ENCODE measurements at places on chromosomes 6 and 20.
A peak's percentile ranks its signal among the peaks of the same experiment; 100 is the strongest.

DNA sequence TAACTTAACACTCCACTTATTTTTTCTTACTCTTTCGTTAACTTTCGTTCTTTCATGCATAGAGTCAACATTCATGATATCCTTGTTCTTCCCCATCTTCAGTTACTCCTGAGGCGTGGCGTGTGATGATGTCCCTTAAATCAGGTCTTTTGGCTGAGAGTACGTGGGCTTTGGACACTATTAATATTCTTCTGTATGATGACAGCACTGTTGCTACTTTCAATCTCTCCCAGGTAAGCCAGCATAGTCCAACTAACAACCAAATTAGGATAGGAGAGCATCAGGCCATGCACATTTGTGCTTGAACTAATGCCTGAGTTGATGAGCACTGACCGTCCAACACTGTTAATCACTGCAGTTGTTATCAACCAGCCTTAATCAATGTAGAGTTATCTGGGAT is 119.6 kb downstream of the TMEM242 start:
- no peak for DNase-seq

DNA sequence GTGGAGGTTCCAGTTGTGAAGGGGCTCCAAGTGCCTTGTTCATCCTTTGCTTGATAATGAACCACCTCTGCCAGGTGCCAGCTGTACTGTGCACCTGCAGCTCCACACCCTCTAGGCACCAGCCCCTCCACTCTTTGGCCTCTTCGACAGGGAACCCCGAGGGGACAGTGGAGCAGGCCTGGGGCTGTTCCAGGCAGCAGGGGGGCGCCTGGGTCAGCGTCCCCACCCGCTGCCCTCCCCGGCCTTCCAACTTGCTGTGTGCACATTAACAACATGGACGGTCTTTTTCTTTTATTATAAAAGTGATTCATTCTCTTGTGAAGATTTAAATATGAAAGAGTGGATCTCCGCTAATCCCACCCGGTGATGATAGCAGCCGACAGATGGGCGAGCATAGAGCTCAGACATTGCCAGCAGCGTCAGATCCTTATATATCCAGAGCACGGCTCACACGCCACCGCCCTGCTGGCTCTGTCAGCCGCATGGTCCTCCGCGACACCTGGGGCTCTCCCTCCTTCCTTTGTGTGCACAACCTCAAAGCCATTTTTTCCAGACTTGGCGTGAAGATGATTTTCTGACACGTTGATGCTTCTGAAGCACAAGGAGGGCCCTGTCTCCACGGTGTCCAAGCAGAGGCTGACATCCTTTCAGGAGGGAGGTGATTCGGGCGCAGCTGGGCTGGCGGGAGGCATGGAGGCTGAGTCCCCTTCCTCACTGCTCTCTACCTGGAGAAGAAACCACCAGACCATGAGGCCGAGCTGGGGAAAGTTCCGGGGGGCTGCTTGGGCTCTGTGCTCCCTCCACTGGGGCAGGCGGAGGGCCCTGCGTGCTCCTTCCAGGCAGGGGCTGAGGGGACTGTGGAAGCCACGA is 22.2 kb upstream of the MRGBP start:
- DNase-seq: no peak

DNA sequence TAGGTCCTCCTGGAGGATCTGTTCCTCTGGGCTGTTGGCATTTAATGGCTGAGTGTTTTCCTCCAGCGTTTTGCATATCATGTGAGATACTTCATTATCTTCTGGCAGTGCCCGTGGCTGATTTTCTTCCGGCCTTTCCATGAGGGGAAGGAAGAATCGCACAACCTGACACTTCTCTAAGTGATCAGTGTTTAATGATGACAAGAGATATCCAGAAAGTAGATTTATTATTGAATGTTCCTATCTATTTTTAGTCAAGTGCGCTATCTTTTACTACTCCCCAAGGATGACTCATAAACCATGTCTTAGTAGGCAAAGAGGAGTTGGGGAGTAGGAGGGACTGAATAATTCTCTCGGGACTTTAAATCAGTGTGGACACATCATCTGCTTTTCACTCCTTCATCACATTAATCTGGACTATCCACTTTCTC is 149.7 kb downstream of the PLCB4 start:
- no peak for DNase-seq

- no peak for DNase-seq
Measured at GRCh38 chr6:127221201-127221600, 45.5 kb upstream of the RNF146 start.

GRCh38 chr20:44445742-44446710 is 29.6 kb upstream of the TTPAL start:
- no peak for DNase-seq

GRCh38 chr6:35687658-35688604 is 784 bp downstream of the FKBP5 start:
- DNase-seq: peak; percentile 56

- no peak for DNase-seq
Measured at GRCh38 chr6:44561060-44561623, 173.6 kb downstream of the CDC5L start.

DNA sequence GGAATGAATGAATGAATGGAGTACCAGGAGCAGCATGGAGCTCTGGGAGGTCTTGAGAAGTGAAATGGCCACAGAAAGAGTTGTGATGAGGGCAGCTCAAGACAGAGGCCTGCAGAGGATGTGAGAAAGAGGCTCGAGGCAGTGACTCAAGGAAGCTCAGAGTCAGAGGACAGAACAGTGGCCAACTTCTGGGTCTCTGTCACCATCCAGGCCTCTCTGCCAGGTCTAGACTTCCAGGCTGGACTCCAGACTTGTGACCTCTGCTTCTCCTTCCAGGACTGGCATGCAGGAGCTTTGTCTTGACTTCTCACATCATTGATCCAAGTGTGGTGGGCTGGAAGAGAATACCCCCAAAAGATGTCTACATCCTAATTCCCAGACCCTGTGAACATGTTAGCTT is 119.8 kb downstream of the TOX2 start:
- DNase-seq: no peak

DNA sequence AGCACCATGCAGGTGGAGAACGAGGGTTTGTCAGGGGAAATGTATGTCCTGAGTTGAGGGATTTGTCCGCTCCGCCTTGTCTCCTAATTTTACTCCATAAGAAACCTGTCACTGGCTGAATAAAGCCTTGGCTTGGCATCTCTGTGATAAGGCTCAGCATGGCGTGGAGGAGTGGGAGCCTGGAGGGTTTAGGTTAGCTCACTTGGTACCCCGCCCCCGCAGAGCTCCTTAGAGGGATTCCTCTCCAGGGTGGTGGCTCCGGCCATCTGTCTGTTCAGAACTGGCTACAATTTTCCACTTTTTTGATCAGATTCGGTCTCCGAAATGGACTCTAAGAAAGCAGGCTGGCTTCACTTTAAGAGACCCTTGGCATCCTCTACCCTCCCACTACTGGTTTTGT is 192.2 kb upstream of the SYNDIG1 start:
- no peak for DNase-seq

- no peak for DNase-seq
Measured at GRCh38 chr6:137000825-137001224, 43.9 kb downstream of the IL20RA start.

- DNase-seq: no peak
Measured at GRCh38 chr6:17098538-17098937, 3.3 kb upstream of the STMND1 start.

DNA sequence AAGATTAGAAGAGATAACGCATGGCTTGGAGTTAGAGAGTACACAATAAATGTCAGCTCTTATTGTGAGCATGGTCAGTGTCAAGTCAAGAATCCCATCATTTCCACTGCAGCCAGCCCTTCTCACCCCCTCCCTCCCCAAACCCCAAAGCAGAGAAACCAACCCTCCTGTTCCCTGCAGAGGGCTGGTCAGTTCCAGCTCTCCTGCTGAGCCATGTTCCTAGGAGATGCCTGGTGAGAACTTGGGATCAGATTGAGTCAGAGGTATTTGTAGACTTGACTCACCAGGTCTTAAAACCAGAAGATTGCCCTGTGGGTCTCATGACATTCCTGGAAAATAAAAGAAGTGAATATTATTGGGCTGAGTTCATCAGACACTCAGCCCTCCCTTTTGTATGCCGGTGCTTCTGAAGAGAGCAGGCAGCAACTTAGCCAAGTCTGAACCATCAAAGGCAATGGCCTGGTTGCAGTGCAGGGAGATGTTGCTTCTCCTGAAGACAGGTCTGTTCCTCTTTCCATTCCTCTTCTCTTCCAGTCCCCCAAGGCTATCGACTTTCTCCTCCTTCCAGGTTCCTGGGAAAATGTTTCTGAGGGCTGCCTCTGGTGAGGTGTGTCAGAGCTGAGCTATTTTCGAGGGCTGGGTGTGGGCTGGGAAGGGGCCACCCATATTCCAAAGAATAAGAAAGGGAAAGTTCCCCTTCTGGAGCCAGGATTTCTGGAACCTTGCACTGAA is 278.2 kb upstream of the SUPT3H start:
- no peak for DNase-seq

DNA sequence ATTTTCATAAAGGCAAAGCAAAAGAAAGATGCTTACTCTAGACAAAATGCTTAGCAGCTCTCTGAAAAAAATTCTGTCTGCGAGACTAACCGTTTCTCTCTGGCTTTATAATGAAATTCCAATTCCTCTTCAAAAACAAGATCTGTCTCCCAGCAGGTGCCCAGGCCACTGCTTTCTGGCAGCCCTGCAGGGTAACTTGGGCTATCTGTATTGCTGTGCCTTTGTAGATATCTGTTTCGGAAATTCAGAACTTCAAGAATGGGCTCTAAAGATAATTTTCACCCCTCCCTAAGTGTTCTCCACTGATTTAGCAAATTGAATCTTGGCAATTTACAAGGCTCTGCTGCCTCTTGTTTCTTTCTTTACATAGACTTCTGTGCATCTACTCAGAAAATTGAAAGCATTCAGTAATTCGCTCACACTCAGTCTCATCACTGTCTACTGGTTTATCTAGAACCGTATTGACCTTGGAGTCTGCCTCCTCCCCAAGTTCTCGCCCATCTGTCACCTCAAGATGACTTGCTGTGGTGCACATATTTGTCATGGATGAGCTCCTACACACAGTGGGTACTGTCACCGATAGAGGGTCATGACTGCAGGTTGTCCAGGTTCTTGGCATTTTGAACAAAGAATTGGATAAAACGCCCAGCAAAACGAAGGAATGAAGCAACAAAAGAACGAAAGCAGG is 26.4 kb upstream of the FABP7 start:
- no peak for DNase-seq

DNA sequence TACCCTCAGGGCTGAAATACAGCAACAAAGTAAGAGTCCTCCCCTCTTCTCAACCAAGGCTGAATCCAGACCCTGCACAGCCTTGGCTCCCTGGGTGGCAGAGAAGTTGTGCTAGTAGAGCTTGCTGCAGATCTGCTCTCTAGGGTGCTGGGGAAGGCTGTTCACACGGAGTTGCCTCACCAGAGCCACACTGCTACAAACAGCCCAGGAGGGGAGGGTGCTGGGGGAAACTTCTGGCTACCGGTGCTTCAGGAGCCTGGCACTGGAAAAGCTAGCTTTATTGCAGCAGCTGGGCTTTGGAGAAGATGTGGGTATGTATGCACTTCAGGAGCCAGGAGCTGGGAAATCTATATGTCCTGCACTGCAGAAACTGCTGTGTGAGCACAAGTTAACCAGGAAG is 37.6 kb upstream of the SUPT3H start:
- no peak for DNase-seq

- no peak for DNase-seq
Measured at GRCh38 chr6:21596949-21597682, 3.6 kb downstream of the SOX4 start.

DNA sequence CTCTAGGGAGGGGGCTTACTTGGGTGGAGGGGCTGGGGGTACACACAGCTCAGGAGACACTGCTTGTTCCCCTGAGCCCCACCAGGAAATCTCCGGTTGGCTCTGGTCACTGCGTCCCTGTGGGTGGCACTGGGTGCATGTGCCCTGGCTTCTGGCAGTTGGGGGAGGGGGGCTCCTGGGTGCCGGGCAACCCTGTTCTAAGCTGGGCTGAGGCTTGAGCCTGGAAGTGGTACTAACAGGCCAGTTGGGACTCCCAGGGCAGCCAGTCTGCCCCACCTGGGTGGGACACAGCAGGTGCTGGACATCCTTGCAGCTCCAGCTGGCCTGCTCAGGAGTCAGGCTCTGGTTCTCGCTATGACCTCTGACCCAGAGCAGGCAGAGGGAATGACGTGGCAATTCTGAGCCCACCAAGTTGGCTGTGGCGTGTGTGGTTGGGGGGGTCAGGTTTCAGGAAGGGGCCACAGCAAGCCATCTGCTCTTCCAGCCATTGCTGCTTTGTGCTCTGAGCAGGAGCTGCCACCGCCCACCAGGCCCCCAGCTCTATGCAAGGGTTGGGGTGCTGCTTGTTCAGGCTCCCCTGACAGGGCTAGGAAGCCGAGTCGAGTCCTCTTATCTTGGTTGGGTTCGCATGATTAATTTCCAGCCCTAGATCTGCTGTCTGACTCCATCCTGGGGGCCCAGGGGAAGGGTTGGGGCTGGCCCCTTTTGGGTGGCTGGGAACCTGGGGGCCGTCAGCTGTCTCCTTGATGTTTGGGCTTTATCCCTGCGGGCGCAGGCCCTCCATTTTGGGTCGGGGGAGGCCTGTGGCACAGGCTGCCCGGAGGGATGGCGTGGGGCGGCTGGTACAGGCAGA is 590 bp downstream of the C20orf204 start:
- no peak for DNase-seq

DNA sequence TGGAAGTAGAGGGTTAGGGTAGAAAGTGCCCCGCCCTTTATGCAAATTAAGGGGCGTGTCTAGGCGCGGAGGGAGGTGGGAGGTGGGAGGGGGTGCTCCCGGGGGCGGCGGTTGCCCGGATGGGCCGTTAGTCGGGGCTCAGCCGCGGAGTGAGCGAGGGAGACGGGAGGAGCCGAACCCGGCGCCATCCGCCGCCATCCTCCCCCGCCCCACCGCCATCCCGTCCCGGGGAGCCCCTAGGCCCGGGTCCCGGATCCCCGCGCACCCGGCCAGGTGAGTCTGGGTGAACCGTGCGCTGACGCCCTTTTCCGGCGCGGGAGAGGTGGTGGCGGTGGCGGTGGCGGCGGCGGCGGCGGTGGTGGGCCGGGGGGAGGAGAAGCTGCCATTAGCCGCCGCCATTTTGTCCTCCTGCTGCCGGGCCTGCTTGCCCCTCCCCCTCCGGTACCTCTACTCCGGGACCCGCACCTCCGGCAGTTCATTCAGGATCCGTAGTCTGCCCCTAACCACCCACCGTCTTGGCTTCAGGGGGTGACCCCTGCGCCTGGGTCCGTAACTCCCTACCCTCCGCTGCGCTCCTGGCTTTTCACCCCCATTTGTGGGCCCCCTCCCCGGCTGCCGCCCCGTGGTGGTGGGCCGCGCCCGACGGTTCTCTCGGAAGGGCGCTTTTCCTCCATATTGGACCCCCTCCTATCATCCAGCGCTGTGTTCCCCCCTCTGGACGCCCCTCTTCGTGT is at the start of gene PRRC2A:
TSS of gene PRRC2A (plus strand) at position 130 of the 734 bp plus-strand sequence. CDS start 2,075 bp downstream, outside the sequence.
- DNase-seq: peak; percentile 96

- no peak for DNase-seq
Measured at GRCh38 chr6:134835993-134836392, 113.9 kb downstream of the ALDH8A1 start.

DNA sequence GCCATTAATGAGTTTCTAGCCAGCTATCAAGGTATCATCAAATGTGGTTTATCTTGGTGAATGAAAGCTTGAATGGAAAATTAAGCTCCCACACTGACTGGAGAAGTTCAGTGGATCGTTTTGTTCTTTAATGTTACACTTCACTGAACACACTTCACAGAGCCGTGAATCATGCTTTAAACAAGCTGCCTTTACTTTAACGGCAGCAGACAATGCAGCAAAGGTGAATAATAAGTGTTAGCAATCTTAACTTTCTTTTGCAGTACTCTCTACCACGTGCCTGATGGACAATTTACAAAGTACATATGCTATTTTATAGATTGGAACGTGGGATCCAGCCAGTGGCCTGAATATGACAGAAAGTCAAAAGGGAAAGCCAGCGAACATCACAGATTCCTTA is 424.5 kb downstream of the GRIK2 start:
- no peak for DNase-seq

GRCh38 chr6:149867876-149868640 is 3.9 kb upstream of the LRP11 start:
- DNase-seq: no peak
